Cortex of kidney (tissue), 1 donor: ENCODE measurements at places on chromosomes 6 and 20.

DNA sequence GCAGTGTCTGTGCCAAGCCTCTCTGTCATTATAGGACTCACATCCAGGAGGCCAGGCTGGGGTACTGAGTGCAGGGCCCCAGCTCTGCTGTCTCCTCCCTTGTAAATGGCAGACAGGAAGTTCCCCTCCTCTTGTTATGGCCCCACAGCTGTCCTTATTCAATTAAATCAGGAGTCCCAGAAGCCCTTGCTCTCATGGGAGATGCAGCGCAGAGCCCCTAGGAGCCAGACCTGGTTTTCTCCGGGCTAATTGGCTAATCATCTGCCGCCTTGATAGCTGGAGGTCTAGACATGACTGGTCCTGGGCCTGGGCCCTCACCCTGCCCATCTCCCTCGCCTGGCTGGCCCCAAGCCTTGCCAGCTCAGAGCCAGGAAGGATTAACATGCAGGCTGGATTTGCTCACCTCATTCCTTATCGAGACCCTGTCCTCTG lies 172.0 kb downstream of the VEGFA start:
- no peak for DNase-seq

- no peak for DNase-seq
Measured at GRCh38 chr20:23374441-23374840, 12.5 kb downstream of the GZF1 start.

- no peak for DNase-seq
Measured at GRCh38 chr6:134295953-134296553, 21.9 kb downstream of the SGK1 start.

DNA sequence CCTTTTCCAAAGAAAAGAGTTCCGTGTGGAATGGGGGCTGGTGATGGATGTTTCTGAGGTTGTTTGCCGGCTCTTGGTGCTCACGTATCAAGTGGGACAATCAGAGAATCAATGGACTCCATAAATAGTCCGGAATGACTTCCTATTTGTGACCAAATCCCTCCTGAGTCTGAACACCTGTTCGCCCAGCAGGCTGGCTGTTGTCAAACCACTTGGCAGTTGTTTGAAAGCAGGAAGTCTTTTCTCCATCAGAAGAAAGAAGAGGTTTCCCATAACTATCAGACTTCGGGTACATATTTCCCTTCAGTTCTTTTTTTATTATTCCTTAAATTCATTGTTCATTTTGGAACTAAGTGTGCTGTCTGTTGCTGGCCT lies 154.7 kb upstream of the RIN2 start:
- DNase-seq, result no peak

GRCh38 chr6:74870403-74870802 lies 335.4 kb downstream of the COL12A1 start:
- no peak for DNase-seq

GRCh38 chr6:90502866-90503407 lies 83.9 kb downstream of the MAP3K7 start:
- DNase-seq, result no peak

- DNase-seq, result no peak
Measured at GRCh38 chr6:105301072-105301503, 101.8 kb downstream of the PREP start.

GRCh38 chr6:15116889-15117288 lies 129.0 kb upstream of the JARID2 start:
- no peak for DNase-seq

DNA sequence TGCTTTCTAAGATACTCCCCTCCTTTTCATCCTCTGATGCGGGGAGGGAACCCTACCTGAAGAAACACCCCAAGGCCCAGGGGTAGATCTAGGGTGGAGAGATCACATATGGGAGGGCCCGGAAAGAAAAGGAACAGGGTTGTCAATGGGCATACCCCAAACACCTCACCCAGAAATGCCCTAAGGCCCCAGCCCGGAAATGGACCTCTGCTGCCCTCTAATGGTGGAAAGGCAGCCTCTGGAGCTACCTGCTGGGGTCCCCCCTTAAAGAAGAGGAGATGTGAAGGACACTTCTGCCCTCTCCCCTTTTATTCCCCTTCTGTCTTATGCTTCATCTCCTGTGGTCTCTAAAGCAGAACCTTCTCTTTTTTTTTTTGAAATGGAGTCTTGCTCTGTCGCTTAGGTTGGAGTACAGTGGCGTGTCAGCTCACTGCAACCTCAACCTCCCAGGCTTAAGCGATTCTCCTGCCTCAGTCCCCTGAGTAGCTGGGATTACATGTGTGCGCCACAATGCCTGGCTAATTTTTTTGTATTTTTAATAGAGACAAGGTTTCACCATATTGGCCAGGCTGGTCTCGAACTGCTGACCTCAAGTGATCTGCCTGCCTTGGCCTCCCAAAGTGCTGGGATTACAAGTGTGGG lies 458 bp upstream of the ARMC12 start:
- DNase-seq, result no peak

DNA sequence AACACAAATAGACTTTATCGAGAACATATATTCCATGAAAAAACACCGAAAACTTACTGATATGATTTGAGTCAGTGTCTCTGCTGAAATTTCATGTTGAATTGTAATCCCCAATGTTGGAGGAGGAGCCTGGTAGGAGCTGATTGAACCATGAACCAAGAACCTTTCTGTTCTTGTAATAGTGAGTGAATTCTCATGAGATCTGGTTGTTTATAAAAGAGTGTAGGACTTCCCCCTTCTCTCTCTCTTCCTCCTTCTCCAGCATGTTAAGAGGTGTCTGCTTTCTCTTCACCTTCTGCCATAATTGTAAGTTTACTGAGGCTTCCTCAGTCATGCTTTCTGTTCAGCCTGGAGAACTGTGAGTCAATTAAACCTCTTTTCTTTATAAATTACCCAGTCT lies 1289.3 kb upstream of the CITED2 start:
- no peak for DNase-seq

DNA sequence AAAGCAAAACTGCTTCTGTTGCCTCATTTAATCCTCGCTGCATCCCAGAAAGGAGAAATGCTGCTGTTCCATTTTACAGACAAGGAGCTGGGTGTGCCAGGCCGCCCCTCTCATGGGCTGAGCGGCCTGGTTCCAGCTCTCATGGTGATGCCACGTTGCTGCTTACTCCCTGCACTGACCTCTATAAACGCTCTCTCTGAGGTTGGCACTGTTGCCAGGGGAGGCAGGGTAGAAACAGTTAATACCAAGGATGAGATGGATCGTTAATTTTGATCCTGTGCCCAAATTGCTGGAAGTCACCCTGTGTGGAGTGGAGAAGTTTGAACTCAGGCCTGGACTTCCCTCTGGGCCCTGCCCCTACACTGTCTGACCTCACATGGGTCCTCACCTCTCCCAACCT lies 25.6 kb downstream of the SIRPA start:
- no peak for DNase-seq

- no peak for DNase-seq
Measured at GRCh38 chr6:85482905-85483700, 33.2 kb downstream of the NT5E start.

DNA sequence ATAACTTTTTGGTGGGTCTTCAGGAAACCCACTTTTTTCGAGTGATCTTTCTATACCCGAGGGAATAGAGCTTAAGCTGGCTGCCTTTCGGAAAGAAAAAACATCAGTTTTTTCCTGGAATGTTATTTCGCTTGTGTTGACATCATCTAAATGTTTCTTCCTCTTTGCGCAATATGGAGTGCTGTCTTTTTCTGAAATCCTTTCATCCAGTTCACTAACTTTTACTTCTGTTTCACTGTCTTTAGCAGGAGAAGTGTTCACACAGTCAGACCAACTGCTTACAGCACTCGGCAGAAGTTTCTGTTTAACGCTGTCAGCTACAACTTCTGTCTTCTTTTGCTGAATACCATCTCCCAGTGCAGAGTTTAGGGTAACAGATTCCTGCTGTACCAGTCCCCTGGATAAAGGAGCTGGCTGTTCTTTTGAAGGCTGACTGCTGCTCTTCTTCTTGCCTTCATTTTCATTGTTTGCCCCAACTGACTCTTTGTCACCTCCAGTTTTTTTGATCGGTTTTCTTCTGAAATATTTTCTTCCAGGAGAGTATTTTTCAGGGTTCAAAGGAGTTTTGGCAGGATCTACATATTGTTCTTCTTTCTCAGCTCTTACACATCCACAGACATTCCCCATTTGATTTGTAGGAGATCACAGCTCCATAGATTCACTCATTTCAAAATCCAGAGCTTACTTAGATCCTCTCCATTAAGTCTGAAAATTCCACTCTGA lies 50.0 kb upstream of the DST start:
- no peak for DNase-seq

GRCh38 chr6:63340351-63340750 lies 20.6 kb upstream of the LGSN start:
- no peak for DNase-seq

DNA sequence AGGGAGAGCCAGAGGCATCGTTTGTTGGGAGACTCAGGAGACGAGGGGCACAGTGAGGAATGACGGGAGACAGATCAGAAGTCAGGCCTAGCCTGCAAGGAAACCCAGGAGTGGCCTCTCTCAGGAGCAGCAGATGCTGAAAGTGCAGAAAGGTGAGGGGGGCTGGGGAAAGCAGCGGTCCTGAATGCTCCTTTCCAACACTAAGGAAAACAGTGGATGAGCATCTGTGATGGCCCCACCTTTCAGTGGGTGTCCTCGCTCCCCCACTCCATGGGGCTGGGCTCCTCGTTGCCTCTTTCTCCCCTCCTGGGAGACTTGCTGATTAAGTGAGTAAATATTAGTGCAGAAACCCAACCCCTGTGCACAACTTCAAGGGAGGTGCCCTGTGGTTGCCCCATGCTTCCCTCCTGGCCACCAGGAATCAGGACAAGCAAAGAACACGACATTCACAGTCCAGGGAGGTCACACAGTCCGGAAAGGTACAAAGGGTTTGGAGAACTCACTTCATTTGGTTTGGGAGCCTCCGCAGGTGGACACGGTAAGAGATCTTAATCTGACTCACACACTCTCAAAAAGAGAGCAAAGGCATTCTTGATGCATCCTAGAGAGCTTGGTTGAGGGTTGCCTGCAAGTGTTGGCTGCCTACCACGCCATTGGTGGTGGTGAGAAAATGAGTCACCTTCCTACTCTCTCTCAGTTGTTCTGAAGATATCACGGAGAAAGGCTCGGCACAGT lies 9.7 kb upstream of the BPIFB1 start:
- DNase-seq, result no peak

DNA sequence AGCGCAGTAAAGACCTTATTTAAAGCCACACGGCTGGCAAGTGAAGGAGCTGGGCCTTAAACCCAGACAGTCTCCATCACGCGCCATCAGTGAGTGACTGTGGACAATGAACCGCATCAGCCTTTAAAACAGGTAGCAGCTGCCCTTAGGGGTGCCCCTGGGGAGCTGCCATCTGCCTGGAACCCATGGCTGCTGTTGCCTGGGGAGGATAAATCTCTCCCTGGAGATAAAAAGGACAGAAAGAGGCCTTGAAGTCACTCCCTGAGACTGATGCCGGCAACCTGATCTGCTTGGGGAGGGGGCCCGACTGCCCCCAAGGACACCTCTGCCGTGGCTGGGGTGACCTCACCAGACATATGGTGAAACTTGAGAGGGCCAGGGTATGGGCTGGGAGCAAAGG lies 73.5 kb downstream of the PREX1 start:
- no peak for DNase-seq

GRCh38 chr6:77074037-77074713 lies 389.1 kb downstream of the HTR1B start:
- no peak for DNase-seq

- no peak for DNase-seq
Measured at GRCh38 chr20:31870726-31871617, 538 bp downstream of the TTLL9 start.

GRCh38 chr20:2259731-2260130 lies 36.1 kb upstream of the TGM3 start:
- no peak for DNase-seq

GRCh38 chr6:170251776-170252571 lies 38.9 kb downstream of the DLL1 start:
- DNase-seq, result no peak

DNA sequence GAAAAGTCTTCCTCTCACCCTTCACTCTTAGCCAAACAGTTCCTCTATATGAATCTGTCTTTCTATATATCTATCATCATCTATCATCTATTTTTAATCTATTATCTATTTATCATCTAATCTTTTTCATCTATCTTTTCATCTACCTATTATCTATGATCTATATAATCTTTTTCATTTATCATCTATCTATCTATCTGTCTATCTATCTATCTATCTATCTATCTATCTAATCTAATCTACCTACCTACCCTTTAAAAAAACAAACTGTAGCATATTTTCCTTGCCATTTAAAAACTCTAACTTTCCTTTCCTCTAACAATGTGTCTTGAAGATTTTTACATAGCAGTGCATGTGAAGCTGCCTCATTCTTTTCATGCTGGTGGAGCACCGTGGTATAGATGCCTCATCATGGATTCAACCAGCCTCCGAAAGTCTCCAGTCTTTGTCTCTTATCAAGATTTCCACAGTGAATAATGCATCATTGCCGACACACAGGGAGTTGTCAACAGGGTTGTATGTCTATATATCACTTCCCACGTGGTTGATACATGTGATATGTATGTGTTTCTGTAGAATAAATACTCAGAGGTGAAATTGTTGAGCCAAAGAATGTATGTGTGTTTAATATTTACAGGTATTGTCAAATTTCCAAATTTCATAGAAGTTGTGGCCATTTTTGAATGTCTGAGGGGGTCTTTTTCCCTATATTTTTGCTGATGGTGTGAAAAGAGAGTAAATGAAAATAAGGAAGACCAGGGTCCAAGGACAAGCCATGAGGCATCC lies 51.3 kb downstream of the VEGFA start:
- DNase-seq, result no peak

DNA sequence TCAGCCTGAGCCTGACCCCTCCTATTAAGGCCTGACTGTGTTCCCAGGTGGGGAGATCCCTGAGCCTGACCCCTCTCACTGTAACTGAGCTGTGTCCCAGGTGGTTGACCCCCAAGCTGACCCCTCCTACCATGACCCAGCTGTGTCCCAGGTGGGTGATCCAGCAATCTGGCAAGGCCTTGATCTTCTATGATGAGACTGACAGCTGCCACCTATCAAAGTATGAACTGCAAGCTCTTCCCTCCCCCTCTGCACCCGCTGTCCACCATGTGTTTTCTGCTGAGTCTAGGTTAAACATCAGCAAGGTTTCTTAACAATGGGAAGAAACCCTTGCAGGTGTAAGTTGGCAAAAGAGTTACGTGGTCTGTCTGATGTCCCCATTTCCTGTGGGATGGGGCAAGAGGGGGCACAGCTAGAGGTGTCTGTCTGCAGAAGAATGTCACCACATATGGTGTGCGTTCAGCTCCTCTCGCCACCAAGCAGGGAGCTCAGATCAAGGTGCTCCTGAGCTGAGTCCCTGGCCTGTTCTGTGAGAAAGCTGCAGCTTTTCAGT lies 5.9 kb downstream of the PXDC1 start:
- no peak for DNase-seq

- DNase-seq, result no peak
Measured at GRCh38 chr20:12056839-12057238, 139.1 kb downstream of the BTBD3 start.

GRCh38 chr6:166720856-166721255 lies 93.8 kb upstream of the RPS6KA2 start:
- DNase-seq, result no peak

GRCh38 chr6:21444711-21445260 lies 148.8 kb upstream of the SOX4 start:
- DNase-seq, result no peak

GRCh38 chr6:168619560-168620314 lies 178.8 kb downstream of the SMOC2 start:
- no peak for DNase-seq
